ENCODE measurements at places on chromosomes 6 and 20. TPM values are rescaled to one million over a fixed set of nuclear protein-coding genes. Genes with fewer than 3 reads are reported as not detected.

DNA sequence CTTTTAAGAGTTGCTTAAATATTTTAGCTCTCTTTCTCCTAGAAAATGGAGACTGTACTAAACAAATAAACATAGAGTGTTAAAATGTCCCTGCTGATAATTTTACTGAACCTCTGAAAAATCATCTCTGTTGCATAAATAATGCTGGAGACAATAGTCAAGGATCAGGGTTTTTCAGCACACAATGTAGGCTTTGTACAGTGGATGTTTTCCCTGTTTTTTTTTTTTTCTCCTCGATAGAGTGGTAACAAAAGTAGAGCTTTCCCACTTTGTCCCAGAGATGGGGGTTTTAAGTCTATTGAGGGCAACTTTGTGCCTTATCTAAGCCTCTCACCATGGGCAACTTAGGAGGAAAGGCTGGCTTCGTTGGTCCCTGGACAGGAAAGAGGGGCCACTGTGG lies 222.6 kb upstream of the HDDC2 start:
- H3K4me1 ChIP-seq: no peaks in the 10 kb centered on the region
- no peak overlapping the region for H3K27ac ChIP-seq
- no peak overlapping the region for H3K4me3 ChIP-seq
- DNase-seq: no peak
- H3K27me3 ChIP-seq: no peaks in the 10 kb centered on the region

The COL10A1 gene
- not detected for total RNA-seq

GRCh38 chr6:145865175-145865574 lies 50.6 kb upstream of the FBXO30 start:
- H3K27ac ChIP-seq: no peak overlapping the region
- DNase-seq: no peak
- H3K4me1 ChIP-seq: no peaks in the 10 kb centered on the region
- no peaks in the 10 kb centered on the region for H3K36me3 ChIP-seq
- H3K4me3 ChIP-seq: no peak overlapping the region
- no peaks in the 10 kb centered on the region for H3K27me3 ChIP-seq

DNA sequence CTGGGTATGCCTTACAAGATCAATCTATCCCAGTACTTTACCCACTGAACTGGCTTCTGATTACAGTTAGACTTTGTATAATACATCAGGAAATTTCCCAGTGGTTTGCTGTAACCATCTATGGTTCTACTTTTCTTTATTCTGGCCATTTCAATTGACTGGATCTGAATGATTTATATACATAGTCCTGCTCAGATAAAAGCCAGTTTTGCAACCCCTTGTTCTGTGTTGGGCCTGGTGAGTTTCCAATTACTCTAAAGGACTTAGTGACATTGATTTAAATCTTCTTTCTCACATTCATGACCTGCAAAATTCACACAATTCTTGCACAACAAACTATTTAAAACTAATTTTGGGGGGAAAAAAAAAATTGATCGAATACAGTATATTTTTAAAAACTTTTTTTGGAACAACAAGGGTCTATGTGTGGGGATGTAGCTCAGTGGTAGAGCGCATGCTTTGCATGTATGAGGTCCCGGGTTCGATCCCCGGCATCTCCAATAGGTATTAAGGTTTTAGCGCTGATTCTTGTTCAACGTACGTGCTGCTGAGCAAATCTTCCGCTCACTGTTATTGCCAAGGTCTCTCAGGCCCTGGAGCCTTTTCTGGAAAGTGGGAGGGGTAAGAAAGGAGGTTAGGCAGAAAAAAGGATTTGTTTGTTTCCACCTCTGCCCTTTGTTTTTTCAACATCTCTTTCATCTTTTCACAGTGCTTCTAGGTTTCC lies 117.5 kb downstream of the GPX5 start:
- no peak for DNase-seq
- H3K4me3 ChIP-seq: no peak overlapping the region
- no peaks in the 10 kb centered on the region for H3K36me3 ChIP-seq
- no peak overlapping the region for H3K27ac ChIP-seq

GRCh38 chr6:2970753-2971419 lies 481 bp downstream of the SERPINB6 start:
- DNase-seq: peak; percentile 68
- H3K27me3 ChIP-seq: no peaks in the 10 kb centered on the region
- peaks cover 5% of the 10 kb centered on the region for H3K4me1 ChIP-seq
- H3K36me3 ChIP-seq: no peaks in the 10 kb centered on the region
- peak overlapping the region; percentile 63 for H3K4me3 ChIP-seq

DNA sequence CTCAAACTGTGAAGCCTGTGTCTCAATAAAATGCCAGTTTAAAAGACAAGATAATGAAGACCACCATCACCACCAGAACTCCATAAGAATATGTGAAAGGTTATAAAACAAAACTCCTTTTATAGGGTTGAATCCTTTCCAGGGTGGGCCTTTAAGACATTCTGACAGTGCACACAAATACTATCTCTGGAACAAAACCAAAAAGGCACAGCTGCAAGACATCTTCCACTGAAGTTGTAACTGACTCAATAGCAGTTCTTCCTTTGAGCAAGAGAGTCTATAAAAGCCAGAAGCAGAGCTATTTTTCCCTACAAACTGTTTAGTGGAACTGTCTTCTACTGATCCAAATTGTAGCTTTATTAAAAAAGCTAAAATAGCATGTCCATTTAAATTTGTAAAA lies 81.6 kb downstream of the EPB41L2 start:
- H3K27ac ChIP-seq: no peak overlapping the region
- DNase-seq: no peak
- H3K4me1 ChIP-seq: no peaks in the 10 kb centered on the region
- H3K36me3 ChIP-seq: no peaks in the 10 kb centered on the region
- no peak overlapping the region for H3K4me3 ChIP-seq
